ENCODE measurements at places on chromosomes 7 and 10.

- no peak for DNase-seq
These were observed 956.2 kb downstream of the SORCS3 start for GRCh38 chr10:105597312-105597711.

DNA sequence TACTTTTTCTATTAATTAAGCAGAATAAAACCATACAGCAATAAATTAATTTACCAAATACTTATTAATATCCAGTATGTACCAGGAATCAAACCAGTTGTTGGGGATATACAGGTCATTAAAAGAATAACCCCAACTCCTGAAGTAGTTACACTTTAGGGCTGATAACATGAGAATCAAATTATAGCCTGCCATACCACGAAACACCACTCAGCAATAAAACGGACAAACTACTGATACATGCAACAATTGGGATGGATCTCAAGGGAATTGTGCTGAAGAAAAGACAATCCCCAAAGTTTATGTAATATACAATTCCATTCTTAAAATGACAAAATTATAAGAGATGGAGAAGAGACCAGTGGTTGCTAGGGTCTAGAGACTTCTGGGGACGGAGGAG, 22.7 kb downstream of the MCMBP start:
- DNase-seq = no peak

DNA sequence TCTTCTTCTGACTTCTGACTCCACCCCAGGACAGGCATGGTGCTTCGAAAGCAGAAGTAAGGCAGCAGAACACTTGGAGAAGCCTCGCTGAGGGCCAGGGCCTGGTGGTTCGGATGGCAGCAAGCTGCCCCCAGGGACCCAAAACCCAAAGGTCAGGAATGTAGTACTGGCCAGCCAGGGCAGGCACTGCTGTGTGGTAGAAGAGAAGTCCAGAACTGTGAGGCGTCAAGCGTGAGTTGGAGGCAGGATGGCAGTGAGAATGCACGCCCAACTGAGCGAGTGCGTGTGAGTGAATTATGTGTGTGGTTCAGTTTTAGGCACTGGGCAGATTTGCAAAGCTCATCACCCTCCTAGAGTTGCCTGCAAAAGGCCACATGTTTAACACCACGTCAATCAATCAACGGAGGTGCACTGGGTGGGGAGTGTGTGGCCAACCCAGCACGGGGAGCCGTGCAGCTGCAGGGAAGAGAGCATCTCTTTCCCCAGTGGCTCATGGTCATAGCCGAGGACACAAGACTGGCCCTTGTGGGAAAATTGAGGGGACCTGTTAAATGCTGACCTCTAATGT, 144.3 kb downstream of the KCNMA1 start:
- DNase-seq = no peak

- DNase-seq = no peak
These were observed 166.3 kb upstream of the ADCY1 start for GRCh38 chr7:45407730-45408408.

DNA sequence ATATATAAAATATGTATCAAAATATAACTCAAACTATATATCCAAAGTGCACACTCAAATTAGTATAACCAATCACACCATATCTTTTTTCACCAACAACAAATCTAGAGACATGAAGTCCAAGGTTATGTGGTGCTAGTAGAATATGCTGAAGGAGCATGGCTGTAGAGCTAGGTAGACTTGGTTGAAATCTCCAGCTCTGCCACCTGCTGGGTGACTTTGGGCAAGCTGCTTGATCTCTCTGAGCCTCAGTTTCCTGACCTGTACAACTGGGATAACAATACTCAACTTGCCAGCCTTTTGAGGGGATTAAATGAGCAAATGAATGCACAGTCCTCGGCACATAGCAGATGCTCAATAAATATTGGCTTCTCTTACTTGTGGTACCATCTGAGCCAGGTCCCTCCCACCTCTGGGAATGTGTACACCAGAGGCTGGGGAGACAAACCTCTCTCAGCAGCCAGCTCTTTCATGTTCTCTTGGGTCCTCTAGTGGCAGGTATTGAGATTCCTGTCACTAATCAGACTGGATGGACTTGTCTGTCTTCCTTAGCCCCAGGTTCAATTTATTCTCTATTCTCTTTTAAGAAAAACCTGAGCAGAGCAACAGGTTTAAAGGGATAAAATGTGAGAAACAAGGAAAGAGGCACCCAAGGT, 94.3 kb upstream of the PDE1C start:
- no peak for DNase-seq

GRCh38 chr10:122503012-122503411, 41.7 kb downstream of the HTRA1 start:
- DNase-seq = no peak

DNA sequence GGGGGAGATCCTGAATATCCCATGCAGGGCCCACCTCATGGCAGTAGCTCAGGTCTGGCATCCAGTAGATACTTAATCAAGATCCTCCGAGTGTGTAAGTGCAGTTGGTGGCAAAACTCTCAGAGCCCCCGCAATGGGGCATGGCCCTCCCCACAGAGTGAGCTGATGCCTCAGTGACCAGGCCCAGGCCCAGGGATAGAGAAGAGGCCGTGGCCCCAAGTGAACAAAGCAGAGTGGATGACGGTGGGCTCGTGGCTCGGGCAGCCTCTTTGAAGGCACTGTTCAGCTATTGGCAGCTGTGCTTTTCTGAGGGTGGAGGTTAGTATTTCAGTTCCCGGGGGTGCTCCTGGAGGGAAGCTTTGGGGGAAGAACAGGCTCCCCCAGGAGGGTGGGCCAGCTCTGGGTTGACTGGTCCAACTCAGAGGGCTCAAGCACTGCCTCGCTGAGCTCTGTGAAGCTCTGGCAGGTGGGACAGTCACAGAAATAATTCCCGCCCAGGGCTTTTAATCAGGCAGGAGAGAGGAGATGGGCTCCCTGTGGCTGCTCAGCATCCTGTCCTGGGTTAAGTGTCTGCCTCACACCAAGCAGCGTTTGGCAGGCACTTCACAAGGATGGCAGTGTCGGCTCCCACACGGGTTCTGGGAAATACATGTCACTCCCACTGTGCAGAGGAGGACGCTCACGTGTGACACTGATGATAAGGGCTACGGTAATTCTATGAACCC, 583.6 kb downstream of the TCERG1L start:
- DNase-seq = no peak

DNA sequence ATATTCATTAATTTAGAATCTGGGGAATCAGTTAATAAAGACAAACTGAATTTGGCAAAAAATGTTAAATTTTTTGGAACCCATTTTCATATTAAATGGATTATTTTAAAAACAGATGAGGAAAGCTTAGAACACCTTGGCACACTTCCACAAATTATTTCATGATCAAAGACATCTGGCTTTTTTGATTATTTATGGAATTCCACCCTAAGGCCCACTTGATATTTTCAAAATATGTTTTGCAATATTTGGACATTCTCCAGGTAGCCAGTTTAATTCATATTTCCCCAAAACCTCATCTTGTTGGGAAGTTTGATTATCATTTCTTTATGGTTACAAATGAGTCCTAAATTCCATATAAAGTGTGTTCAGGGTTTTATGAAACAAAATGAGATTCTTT, 129.9 kb downstream of the DOCK4 start:
- no peak for DNase-seq

- DNase-seq = no peak
These were observed 13.4 kb downstream of the FEZF1 start for GRCh38 chr7:122291189-122291588.

- DNase-seq = no peak
These were observed 503.2 kb downstream of the SH2D4B start for GRCh38 chr10:81040940-81041339.

Data from activated T-helper 1 cell treated with anti-CD3 and anti-CD28 coated beads, Interleukin-2, amount 50 U/mL, for 16 hours (primary cell).